Right hindlimb (tissue), 1 donor: ENCODE measurements at places on chromosomes 16 and 17.

GRCh38 chr17:67982034-67982640 lies 14.1 kb downstream of the C17orf58 start:
- no peak for DNase-seq

DNA sequence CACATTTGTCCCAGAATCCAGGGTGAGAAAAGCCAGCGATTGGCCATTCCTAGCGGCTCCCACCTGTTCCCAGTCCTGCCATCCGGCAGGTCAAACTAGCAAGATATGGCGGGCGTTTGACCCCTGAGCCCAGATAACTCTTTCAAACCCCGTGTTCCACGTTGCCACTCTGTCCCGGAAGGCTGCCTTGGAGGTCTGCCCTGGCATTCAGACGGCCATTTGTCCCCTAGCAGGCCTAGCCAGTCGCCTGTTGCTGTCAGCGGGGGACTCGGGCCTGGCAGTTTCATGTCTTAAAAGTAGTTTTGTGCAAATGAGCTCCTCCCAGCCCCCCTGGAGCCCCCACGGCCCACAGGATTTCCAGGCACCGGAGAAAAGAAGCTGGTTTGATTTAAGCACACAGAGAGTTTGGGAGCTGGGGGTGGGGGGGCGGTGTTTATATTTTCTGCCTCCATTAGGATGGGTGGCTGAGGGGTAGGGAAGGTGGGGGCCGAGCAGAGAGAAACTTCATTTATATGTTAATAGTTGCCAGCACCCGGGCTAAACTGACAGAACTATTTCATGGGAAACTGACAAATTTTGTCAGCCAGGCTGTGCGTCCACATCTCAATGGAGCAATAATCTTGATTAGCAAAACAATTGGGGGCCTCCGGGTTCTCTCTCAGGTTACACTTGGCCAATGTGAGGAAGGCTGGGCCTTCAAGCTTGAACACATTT lies 240.9 kb upstream of the SALL1 start:
- DNase-seq = no peak

DNA sequence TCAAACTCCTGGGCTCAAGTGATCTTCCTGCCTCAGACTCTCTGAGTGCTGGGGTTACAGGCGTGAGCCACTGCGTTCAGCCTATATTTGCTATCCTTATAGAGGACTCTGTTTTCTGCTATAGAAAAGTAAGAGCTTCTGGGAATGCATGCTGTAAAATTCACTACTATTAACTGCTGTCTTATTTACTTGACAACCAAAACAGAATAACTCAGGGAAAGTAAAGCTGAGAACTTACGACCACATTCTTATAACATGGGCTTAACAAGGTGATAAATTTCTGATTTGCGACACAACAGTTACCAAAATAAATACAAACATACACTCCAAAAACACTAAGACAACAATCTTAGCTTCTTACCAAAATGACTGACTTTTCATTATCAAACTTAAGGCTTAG lies 23.9 kb downstream of the APPBP2 start:
- DNase-seq = no peak

DNA sequence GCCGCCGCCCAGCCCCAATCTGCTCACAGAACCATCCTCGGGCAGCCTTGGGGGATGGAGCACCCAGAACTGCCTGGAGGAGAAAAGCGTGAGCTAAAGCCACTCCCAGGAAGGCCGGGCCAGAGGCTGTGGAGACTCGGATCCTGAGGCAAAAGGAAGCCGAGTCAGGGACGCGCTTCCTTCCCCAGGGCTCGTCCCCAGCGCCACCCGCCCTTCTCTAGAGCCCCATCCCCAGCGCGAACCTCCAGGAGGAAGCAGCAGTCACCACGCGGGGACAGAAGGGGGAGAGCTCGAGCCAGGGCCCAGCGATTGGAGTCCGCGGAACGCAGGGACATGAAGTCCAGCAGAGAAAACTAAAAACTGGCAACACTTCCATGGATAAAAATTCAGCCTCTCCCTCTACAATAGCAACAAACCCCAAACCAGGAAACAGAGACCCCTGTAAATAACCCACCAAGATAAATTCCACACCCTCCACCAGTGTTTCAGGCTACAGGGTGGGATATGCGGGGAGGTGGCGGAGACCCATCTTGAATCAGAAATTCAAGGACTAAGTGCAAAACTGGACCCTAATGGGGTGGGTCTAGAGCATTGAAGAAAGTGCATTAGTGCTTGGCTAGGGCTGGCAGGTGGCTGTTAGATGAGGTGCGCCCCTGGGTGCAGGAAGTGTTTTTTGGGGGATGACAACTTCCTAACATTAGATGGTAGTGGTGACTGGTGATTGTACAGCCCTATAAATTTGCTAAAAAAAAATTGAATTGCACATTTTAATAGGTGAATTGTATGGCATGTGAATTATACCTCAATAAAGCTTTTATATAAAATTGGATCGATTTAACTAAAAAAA lies 116.1 kb upstream of the METRNL start:
- DNase-seq = peak; percentile 86

GRCh38 chr17:7440113-7440833 lies 961 bp downstream of the FGF11 start:
- peak; percentile 76 for DNase-seq

GRCh38 chr16:66569827-66570405 lies 3.7 kb downstream of the CMTM1 start:
- no peak for DNase-seq

- no peak for DNase-seq
Observed at GRCh38 chr16:17468611-17469010, 2.1 kb downstream of the XYLT1 start.

GRCh38 chr17:4599505-4600281 lies 15.4 kb downstream of the SMTNL2 start:
- peak; percentile 87 for DNase-seq

DNA sequence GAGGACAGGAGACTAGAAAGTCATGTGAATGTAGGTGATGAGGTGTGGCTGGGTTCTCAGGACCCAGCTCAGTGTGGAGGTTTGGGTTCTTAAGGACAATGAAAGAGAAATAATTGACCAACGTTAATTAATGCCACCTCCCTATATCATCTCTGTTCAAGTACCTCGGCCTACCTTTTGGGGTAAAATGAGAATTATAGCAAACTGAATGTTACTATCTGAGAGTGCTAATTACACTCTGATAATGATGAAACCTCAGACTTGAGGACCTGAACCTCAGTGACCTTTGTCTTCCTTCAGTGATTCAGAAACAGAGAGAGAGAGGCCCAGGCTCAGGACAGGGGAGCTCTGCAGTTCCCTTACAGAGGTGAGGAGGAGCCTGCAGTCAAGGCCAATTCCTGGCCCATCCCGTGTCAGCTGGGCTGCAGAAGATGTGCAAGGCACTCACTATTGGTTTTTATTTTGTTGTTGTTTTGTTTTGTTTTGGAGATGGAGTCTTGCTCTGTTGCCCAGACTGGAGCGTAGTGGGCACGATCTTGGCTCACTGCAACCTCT lies 57.3 kb downstream of the SALL1 start:
- DNase-seq = no peak

DNA sequence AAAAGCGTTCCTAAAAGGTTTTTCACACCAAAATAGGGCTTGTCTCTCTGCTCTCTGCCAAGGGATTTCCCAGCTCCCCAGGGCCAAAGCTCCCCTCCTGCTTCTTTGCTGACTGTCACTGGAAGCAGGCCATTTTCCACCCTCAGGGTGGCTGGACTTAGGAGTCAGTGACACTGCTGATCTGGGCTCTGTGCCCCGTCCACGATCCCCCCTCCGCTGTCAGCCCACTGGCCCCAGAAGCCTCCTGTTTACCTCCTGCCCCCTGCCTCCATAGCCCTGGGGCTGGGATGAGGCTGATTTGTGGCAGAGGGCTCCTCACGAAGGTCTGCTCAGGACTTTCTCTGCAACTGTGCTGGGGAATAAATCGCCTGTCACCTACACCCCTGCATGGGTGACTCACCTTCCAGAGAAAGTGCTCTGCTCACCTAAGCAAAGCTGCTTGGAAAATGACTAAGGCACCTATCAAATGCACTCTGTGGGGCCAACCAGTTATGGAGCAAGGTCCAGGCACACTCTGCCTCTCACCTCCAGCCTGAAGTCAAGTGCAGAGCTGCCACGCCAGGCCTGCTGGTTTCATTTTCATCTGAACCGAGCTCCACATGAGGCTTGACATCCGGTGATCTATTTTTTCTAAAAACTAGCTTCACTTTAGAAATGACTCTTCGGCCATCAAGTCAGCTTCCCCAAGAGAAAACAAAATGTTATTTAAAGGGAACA lies 4.9 kb downstream of the MAP3K14 start:
- DNase-seq = no peak

GRCh38 chr16:84161037-84161436 lies 15.9 kb downstream of the DNAAF1 start:
- no peak for DNase-seq

GRCh38 chr17:4476017-4476416 lies 22.7 kb upstream of the SPNS2 start:
- no peak for DNase-seq

- no peak for DNase-seq
Observed at GRCh38 chr16:1876468-1876867, 4.5 kb upstream of the MEIOB start.

DNA sequence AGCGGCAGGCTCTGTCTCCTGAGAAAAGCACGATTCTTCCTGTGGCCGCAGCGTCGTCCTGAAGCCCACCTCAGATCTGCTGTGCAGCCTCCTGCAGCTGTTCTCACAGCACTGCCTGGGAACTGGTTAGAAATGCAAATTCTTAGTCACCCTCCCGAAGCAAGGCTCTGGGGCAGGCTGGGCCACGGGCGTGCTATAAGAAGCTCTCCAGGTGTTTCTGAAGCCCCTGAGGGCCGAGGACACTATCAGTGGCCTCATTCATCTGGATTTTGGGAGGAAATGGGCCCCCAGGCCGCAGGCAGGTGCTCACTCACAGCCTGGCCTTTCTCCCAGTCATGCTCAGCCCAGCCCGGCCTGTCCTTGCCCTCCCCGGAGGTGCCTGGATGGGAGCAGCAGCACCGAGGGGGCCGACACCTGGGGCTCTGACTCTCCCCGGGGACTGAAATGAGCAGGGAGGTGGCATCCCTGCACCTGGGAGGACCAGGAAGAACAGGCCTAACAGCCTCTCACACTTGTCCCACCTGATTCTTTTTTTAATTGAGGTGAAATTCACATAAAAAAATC lies 10.4 kb upstream of the NLRC3 start:
- DNase-seq = no peak

DNA sequence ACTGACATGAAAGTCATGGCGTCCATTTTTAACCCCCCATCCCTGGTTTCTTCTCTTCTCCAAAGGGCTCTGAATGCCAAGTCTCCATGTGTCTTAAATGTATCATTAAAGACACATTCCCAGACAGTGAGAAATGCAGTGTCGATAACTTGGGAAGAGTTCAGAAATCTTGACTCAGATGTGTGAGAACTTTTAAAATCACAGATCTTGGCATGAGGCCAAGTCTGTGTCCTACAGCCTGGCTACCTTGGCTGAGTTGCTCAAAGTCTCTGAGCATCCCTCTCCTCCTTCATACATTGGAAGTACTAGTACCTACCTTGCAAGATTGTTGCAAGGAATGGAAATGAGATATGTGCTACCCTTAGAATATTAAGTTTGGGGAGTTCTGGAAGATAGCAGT lies 1046.5 kb upstream of the RBFOX1 start:
- no peak for DNase-seq

GRCh38 chr17:63337579-63337978 lies 108.5 kb downstream of the CYB561 start:
- DNase-seq = no peak

- DNase-seq = no peak
Observed at GRCh38 chr16:12159672-12160071, 183.1 kb downstream of the SNX29 start.

DNA sequence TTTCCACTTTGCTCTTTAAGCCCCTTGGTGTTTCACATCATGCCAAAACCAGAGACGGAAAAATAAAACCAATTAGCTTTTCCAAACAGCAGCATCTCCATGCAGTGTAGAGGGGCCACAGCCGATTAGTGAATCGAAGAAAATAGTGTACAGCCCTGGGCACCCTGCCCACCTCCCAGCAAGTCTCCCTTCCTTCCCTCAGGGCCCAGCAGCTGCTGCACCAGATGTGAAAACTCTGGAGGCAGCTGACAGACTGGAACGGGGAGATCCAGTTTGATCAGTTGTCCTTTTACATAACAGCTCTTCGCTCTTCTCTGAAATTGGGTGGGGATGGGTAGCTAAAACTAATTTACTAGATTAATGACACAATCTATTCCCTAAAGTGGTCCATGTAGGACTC lies 19.3 kb downstream of the TMEM11 start:
- DNase-seq = peak; percentile 87

DNA sequence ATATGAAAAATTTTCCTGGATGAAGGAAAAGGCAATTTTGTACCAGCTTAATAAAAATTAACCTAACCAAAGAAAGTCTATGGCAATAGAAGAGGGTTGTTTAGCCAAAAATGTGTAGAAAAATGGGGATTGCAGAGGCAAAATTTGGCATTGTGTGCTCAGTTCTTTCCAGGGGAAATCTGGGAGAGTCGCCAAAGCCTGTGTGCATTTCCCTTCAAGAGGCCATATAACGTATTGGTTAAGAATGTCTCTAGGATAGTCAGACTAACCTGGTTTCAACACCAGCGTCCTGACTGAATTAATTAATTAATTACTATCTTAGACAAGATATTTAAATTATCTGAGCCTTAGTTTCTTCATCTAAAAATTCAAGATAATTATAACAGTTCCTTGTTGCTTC lies 44.8 kb upstream of the HLF start:
- peak; percentile 66 for DNase-seq

DNA sequence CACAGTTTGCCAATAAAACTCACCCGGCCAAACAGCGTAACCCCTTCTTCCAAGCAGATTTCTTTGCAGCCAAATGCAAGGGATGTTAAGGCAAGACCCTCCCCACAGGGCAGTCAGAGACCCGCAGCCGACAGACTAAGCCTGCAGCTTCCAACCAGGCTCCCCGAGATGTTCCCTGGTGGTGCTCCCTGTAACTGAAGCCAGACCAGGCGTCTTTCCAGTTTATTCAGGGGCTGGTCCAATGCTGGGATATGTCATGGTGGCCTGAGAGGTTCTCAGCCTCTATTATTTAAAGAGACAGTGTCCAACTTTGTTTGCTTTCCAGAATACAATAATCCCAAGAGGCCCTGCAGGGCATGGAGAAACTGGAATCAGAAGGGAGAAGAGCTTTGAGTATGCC lies at the start of gene PMP22:
PMP22 (minus strand) TSS at position 196 of the 400 bp plus-strand sequence. CDS start 4,599 bp downstream, outside the sequence.
- DNase-seq = peak; percentile 84

DNA sequence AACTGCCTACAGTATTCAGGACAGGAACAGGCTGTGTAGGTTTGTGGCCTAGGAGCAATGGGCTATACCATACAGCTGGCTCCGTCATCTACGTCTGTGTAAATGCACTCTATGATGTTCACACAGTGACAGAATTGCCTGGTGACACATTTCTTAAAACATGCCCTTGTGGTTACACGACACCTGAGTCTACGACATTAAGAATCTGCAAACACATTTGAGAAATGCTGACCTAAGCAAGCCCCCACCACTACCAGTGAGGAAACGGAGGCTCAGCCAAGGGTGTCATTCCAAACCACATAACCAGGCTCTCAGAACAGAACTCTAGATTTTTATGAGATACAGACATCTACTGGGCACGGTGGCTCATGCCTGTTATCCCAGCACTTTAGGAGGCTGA lies 23.5 kb downstream of the USP36 start:
- no peak for DNase-seq

DNA sequence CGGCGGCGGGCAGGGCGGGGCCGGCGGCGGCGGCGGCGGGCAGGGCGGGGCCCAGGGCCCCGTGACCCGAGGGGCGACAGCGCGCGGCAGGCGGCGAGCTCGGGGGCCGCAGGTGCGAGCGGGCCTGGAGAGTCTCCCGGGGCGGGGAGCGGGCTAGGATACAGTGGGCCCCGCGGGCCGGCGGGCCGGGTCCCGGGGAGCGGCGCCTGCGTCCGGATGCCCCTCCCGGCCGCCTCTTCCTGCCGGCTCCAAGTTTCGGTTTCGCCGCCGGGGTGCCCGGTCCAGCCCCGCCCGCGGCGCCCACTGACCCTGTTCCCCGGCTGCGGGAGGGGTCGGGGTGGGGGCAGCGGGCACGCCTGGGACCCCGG lies at the start of gene RNF213:
RNF213 (plus strand) TSS at position 62 of the 368 bp plus-strand sequence. CDS start 2,830 bp downstream, outside the sequence.
- DNase-seq = peak; percentile 57
